ENCODE measurements at places on chromosomes 7 and 10.

- DNase-seq, result no peak
These were observed 203.5 kb downstream of the HIBADH start for GRCh38 chr7:27459021-27459730.

DNA sequence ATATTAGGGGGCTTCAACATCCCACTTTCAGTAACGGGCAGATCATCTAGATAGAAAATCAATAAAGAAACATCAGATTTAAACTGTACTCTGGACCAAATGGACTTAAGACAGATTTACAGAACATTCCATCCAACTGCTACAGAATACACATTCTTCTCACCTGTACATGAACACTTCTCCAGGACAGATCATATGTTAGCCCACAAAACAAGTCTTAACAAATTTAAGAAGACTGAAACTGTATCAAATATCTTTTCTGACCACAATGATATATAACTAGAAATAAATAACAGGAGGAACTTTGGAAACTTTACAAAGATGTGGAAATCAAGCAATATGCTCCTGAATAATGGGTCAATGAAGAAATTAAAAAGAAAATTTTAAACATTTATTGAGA is 86.7 kb downstream of the MICU1 start:
- DNase-seq, result no peak

- DNase-seq, result no peak
These were observed 234.1 kb downstream of the STK31 start for GRCh38 chr7:23944131-23944530.

DNA sequence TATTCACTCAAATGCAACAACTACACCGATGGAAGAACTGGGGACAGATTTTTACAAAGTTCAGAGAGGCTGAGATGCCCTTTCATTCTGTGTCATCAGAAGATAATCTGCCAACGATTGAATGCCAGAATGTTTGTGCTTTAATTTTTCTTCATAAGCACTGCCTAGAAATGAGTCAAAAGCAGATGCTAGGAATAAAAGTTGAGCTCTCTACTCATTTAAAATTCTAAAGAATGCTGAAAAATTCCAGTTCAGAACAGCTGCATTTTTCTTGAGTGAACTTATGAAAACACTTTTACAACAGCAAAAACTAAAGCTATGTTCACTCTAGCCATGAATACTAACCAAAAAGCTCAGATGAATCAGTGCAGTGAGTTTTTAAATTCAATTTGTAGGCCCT is 22.3 kb upstream of the FAM133B start:
- DNase-seq, result no peak

DNA sequence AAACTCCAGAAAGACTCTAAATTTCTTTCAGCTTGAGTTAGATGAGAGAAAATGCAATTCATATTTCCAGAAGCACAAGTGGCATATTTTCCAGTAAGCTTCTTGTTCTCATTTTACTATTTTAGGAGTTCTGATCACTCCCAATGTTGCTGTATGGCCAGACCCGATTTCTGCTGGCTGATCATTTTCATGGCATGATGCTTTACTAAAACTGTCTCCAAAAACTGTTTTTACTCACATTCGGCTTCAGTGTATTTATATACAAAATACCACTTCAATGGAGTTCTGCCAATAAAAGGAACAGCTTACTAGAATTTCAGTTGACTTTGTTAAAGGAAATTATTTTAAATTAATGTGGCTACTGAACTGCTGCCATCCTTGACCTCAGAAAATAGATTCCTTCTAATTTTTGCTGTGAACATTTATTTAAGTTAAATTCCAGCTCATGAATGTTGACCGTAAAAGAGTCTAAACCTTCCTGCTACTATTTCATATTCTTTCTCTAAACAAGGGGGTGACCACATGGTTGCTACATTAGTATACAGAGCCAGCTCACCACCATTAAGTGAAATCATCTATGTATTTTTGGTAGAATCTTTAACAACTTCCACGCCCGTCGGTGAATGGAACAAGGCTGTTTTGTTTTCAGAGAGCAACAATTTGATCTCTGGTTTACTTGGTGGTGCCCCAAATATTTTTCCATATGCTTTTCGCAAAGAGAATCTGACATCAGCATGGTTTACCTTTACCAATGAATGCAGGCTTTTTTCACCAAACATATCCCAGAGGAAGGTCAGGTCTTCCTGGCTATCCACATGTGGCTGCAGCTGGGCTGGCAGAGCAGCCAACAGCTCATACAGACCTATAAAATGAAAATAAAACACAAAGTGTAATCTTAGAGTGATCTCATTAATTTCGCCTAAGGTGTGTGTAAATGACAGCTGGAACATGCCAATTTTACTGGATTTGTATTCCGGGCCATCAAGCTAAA is 101.2 kb downstream of the MPP7 start:
- DNase-seq, result no peak

GRCh38 chr7:3927446-3928110 is 626.5 kb downstream of the SDK1 start:
- no peak for DNase-seq

- DNase-seq, result no peak
These were observed 50.7 kb downstream of the KCNMA1 start for GRCh38 chr10:77586719-77587415.

All from stimulated activated CD8-positive, alpha-beta memory T cell treated with anti-CD3 and anti-CD28 coated beads, Interleukin-4, amount 100 ng/mL, for 1 hour (primary cell).